ENCODE measurements at places on chromosomes 13 and 19. TPM values are rescaled to one million over a fixed set of nuclear protein-coding genes. Genes with fewer than 3 reads are reported as not detected.

- no peaks in the 10 kb centered on the region for H3K36me3 ChIP-seq
- no peak overlapping the region for H3K4me3 ChIP-seq
- no peaks in the 10 kb centered on the region for H3K27me3 ChIP-seq
- H3K27ac ChIP-seq: no peak overlapping the region
These were observed 249.8 kb downstream of the DCLK1 start for GRCh38 chr13:35881360-35881759.

DNA sequence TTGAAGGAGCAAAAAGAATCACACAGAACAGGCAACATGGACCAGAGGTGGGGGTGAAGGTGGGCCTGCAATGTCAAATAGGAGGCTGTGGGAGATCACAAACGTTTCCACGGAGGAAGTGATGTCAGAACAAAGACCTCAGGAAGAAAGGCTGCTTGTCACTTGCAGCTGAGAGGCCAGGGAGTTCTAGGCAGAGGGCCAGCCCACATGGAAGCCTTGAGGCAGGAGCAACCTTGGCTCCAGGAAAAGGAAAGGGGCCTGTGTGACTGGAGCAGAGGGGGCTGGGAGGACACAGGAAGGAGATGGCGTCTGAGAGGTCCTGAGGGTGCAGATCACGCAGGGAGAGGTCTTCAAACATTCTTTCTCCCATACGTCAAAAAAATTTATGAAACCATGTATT is 16.3 kb downstream of the ZNF160 start:
- H3K4me1 ChIP-seq: no peaks in the 10 kb centered on the region
- peaks cover 94% of the 10 kb centered on the region for H3K36me3 ChIP-seq
- no peak for DNase-seq
- H3K27ac ChIP-seq: no peak overlapping the region

The TEX101 gene
- total RNA-seq: not detected

The STOML3 gene
- not detected for total RNA-seq

DNA sequence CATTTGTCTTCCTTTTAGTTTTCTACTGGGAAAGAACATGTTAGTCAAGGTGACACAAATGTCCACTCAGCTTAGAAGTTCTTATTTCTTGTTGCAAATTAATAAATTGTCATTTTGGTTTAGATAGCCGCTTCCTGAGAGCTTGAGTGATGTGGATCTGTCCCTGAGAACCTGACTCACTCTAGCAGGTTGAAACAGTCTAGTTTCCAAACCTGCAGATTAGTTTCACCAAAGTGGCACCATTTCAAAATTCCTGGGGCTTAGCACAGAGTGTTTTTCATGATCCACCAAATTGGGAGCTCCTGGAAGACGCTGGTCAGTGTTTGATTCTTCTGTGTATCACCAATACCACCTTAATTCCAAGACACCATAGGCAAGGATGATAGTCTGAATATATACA is 119.4 kb upstream of the TSC22D1 start:
- H3K27me3 ChIP-seq: no peaks in the 10 kb centered on the region
- no peaks in the 10 kb centered on the region for H3K36me3 ChIP-seq
- H3K4me1 ChIP-seq: no peaks in the 10 kb centered on the region
- DNase-seq: no peak

- peaks cover 5% of the 10 kb centered on the region for H3K4me1 ChIP-seq
- H3K27me3 ChIP-seq: no peaks in the 10 kb centered on the region
- no peak for DNase-seq
- no peak overlapping the region for H3K4me3 ChIP-seq
These were observed 5.6 kb downstream of the CILP2 start for GRCh38 chr19:19543640-19544039.

- no peak overlapping the region for H3K27ac ChIP-seq
- H3K4me1 ChIP-seq: peaks cover 14% of the 10 kb centered on the region
- DNase-seq: no peak
- no peaks in the 10 kb centered on the region for H3K27me3 ChIP-seq
These were observed 6.3 kb downstream of the TEX101 start for GRCh38 chr19:43420954-43421353.

- DNase-seq: no peak
- no peak overlapping the region for H3K27ac ChIP-seq
- H3K27me3 ChIP-seq: no peaks in the 10 kb centered on the region
- no peak overlapping the region for H3K4me3 ChIP-seq
These were observed 5.3 kb downstream of the DYRK1B start for GRCh38 chr19:39828654-39829032.

The ANKRD27 gene
- total RNA-seq: 17.0 TPM

The ATXN8OS gene
- not detected for total RNA-seq

The RXFP2 gene
- not detected for total RNA-seq

GRCh38 chr13:24306632-24307031 is 2.7 kb upstream of the C1QTNF9 start:
- H3K27ac ChIP-seq: no peak overlapping the region
- H3K4me1 ChIP-seq: peaks cover 18% of the 10 kb centered on the region
- no peak overlapping the region for H3K4me3 ChIP-seq
- no peaks in the 10 kb centered on the region for H3K36me3 ChIP-seq

GRCh38 chr19:35253316-35254286 is 4.8 kb downstream of the LSR start:
- H3K27ac ChIP-seq: no peak overlapping the region
- peaks cover 10% of the 10 kb centered on the region for H3K36me3 ChIP-seq
- DNase-seq: no peak
- peaks cover 5% of the 10 kb centered on the region for H3K4me1 ChIP-seq
- no peak overlapping the region for H3K4me3 ChIP-seq

The PTH2 gene
- not detected for total RNA-seq

DNA sequence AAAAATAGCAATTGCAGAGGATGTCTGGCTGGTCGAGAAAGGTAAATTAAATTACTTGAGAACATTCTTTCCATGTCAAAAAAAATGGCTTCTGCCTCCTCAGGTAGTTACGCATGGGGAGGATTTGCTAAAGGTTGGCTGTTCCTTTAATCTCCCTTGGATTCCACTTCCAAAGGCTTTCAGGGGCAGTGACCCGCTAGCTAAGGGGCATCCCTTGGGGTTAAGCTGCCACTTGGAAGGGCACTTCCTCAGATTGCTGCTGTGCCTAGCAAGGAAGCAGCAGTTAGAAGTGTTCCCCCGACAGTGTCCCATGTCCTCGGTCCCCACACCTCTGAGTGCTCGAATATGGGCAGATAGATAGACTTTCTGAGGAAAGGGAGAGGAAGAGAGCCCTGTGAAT is 108.5 kb downstream of the RGCC start:
- H3K27ac ChIP-seq: no peak overlapping the region
- H3K4me1 ChIP-seq: peaks cover 4% of the 10 kb centered on the region
- 0 out of 2 replicates have a peak, but pooled peaks cover 3% of the 10 kb centered on the region for H3K36me3 ChIP-seq
- no peak for DNase-seq
- no peak overlapping the region for H3K4me3 ChIP-seq

GRCh38 chr13:82664183-82664582 is 1218.1 kb downstream of the SLITRK1 start:
- no peaks in the 10 kb centered on the region for H3K36me3 ChIP-seq
- no peaks in the 10 kb centered on the region for H3K4me1 ChIP-seq
- DNase-seq: no peak
- H3K27me3 ChIP-seq: no peaks in the 10 kb centered on the region

GRCh38 chr19:44807162-44807561 is 1.7 kb upstream of the BCAM start:
- no peak overlapping the region for H3K27ac ChIP-seq
- peaks cover 28% of the 10 kb centered on the region for H3K4me1 ChIP-seq
- H3K27me3 ChIP-seq: no peaks in the 10 kb centered on the region
- H3K36me3 ChIP-seq: no peaks in the 10 kb centered on the region
- no peak overlapping the region for H3K4me3 ChIP-seq

GRCh38 chr13:108621462-108621861 is 7.9 kb upstream of the MYO16 start:
- H3K27me3 ChIP-seq: peaks cover 6% of the 10 kb centered on the region
- no peaks in the 10 kb centered on the region for H3K4me1 ChIP-seq
- H3K4me3 ChIP-seq: no peak overlapping the region
- no peaks in the 10 kb centered on the region for H3K36me3 ChIP-seq
- DNase-seq: peak; percentile 13

GRCh38 chr13:111482126-111482525 is 161.7 kb downstream of the TEX29 start:
- no peaks in the 10 kb centered on the region for H3K36me3 ChIP-seq
- no peak overlapping the region for H3K27ac ChIP-seq
- no peaks in the 10 kb centered on the region for H3K4me1 ChIP-seq
- H3K27me3 ChIP-seq: peaks cover 66% of the 10 kb centered on the region
- no peak for DNase-seq
- H3K4me3 ChIP-seq: no peak overlapping the region

- no peak within 1 kb of the TSS for H3K27ac ChIP-seq
- H3K36me3 ChIP-seq: no peaks in the 10 kb centered on the region
- DNase-seq: peak; percentile 25
- no peaks in the 10 kb centered on the region for H3K4me1 ChIP-seq
These were observed at the start of gene ZNF556 for GRCh38 chr19:2867025-2867991. TSS of gene ZNF556 (plus strand) at chr19:2867335. CDS start at chr19:2867422, 87 bp downstream.

GRCh38 chr13:113466383-113466782 is 13.1 kb upstream of the ADPRHL1 start:
- H3K4me3 ChIP-seq: no peak overlapping the region
- H3K4me1 ChIP-seq: no peaks in the 10 kb centered on the region
- H3K27ac ChIP-seq: no peak overlapping the region
- DNase-seq: no peak

DNA sequence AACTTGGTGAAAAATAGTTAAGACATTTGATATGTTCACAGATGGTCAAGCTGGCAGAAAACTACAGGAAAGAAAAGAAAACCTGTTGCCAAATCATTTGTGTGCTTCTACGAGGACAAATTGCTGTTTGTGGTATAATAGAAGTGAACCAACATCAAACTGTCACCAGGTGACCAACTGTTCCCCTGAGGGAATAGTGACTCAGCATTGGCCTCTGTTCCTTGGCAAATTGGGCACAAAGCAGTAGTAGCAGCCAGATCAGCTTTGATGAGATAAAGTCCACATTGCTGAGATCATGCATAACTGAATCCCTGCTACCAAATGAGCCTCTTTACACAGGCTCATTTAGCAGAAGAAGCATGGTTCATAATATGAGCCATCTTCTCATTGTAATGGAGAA is 103.5 kb downstream of the POSTN start:
- no peak overlapping the region for H3K4me3 ChIP-seq
- H3K27ac ChIP-seq: no peak overlapping the region
- H3K27me3 ChIP-seq: 0 out of 2 replicates have a peak, but pooled peaks cover 3% of the 10 kb centered on the region
- H3K4me1 ChIP-seq: no peaks in the 10 kb centered on the region
- peak; percentile 64 for DNase-seq

- no peaks in the 10 kb centered on the region for H3K27me3 ChIP-seq
- no peak for DNase-seq
- H3K36me3 ChIP-seq: no peaks in the 10 kb centered on the region
These were observed 26.3 kb upstream of the KCTD12 start for GRCh38 chr13:76912476-76912875.

The ZNF414 gene
- total RNA-seq: 4.6 TPM

GRCh38 chr19:49637821-49638738 is 1.9 kb downstream of the RRAS start:
- no peaks in the 10 kb centered on the region for H3K36me3 ChIP-seq
- peak overlapping the region; percentile 50 for H3K27ac ChIP-seq
- H3K27me3 ChIP-seq: no peaks in the 10 kb centered on the region
- peak overlapping the region; percentile 58 for H3K4me3 ChIP-seq
- H3K4me1 ChIP-seq: peaks cover 38% of the 10 kb centered on the region

The ZNF296 gene
- 0.52 TPM for total RNA-seq

- no peak overlapping the region for H3K4me3 ChIP-seq
- H3K27me3 ChIP-seq: no peaks in the 10 kb centered on the region
- no peak overlapping the region for H3K27ac ChIP-seq
- H3K4me1 ChIP-seq: peaks cover 17% of the 10 kb centered on the region
These were observed 42.1 kb downstream of the FOXO1 start for GRCh38 chr13:40624383-40624782.

GRCh38 chr19:42081584-42082203 is 5.7 kb downstream of the ZNF574 start:
- peak; percentile 49 for DNase-seq
- H3K27ac ChIP-seq: no peak overlapping the region
- peaks cover 17% of the 10 kb centered on the region for H3K4me1 ChIP-seq
- peaks cover 16% of the 10 kb centered on the region for H3K36me3 ChIP-seq
- no peaks in the 10 kb centered on the region for H3K27me3 ChIP-seq

DNA sequence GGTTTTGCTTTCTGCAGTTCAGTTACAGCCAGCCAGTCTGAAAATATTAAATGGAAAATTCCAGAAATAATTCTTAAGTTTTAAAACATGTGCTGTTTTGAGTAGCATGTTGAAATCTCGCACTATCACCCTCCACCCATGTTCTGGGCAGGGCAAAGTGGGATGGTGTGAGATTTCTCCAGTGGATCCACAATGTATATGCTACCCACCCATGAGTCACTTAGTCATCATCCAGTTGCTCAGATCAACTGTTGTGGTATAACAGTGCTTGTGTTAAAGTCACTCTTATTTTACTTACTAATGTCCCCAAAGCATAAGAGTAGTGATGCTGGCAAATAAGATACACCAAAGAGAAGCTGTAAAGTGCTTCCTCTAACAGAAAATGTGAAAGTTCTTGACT is 56.4 kb downstream of the CYSLTR2 start:
- H3K4me3 ChIP-seq: no peak overlapping the region
- H3K27ac ChIP-seq: no peak overlapping the region
- H3K36me3 ChIP-seq: no peaks in the 10 kb centered on the region
- DNase-seq: no peak
- no peaks in the 10 kb centered on the region for H3K27me3 ChIP-seq

The LYPD3 gene
- 16.8 TPM for total RNA-seq

The MISP gene
- 130 TPM for total RNA-seq

The KIR3DL1 gene
- not detected for total RNA-seq

DNA sequence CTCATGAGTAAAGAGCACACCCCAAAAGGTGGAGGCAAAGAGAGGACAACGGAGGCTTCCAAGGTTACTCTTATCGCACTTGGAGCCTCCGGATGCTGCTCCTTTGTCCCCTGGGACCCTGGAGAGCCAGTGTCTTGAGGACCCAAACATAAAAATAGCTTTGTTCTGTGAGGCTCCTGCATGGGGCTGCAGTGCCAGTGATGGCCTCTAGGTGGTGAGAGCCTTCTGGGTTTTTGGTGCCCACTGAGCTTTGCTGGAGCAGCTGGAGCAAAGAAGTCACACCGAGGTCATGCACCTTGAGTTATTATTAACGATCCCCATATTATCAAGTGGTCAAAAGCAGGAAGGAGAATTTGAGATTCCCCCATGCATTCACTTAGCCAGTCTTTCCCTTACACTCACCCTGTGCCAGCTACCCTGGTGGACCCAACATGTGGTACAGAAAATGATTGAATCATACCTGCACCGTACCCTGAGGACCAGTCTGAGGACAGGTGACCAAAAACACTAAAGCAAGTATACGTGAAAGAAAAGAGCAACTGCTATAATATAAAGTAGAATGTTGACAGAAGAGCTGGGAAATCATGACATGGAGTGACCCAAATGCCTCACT is 41.5 kb downstream of the ZNF682 start:
- no peak for DNase-seq
- no peaks in the 10 kb centered on the region for H3K36me3 ChIP-seq
- no peaks in the 10 kb centered on the region for H3K4me1 ChIP-seq
- no peaks in the 10 kb centered on the region for H3K27me3 ChIP-seq
- H3K27ac ChIP-seq: no peak overlapping the region
- no peak overlapping the region for H3K4me3 ChIP-seq

GRCh38 chr13:23986619-23987018 is 89.3 kb upstream of the C1QTNF9B start:
- H3K36me3 ChIP-seq: no peaks in the 10 kb centered on the region
- no peak overlapping the region for H3K27ac ChIP-seq
- no peak overlapping the region for H3K4me3 ChIP-seq
- peaks cover 15% of the 10 kb centered on the region for H3K4me1 ChIP-seq
- DNase-seq: no peak

The LRP3 gene
- total RNA-seq: 25.9 TPM

The STARD13 gene
- total RNA-seq: 24.3 TPM

All from PC-3 (cell line).